SJSA1 (cell line): ENCODE measurements at places on chromosomes 3 and 15. TPM values are rescaled to one million over a fixed set of nuclear protein-coding genes. Genes with fewer than 3 reads are reported as not detected.

Gene MYZAP
- 0.72 TPM in 1 of 2 replicates, not detected in the other for total RNA-seq

GRCh38 chr15:33279613-33280205 is 31.1 kb upstream of the RYR3 start:
- H3K4me3 ChIP-seq, result no peak overlapping the region
- H3K27me3 ChIP-seq, result no peaks in the 10 kb centered on the region
- no peak for DNase-seq

DNA sequence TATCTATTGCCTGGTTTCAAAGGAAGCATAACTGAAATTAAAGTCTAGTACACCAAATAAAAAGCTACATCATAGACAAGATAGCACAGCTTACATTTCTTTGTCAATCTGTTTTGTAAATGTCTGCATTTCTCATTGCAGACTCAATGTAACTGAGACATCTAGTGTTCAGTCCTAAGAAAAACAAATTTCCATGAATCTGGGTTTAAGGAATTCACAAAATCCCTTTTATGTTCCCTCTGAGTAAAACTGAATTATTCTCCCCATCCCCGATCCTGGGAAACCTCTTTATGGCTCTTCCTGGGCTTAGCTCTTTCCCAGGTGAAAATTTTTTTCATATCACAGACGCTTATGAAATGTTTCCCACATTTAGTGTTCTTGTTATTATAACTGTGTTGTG is 21.6 kb upstream of the RASA2 start:
- peaks cover 5% of the 10 kb centered on the region; the same call in 1 of the 2 replicates for H3K4me1 ChIP-seq
- H3K36me3 ChIP-seq, result no peaks in the 10 kb centered on the region
- no peak overlapping the region for H3K4me3 ChIP-seq

GRCh38 chr3:161989012-161989411 is 492.4 kb downstream of the OTOL1 start:
- H3K36me3 ChIP-seq, result no peaks in the 10 kb centered on the region
- no peak for DNase-seq
- H3K27me3 ChIP-seq, result no peaks in the 10 kb centered on the region
- H3K4me1 ChIP-seq, result no peaks in the 10 kb centered on the region

GRCh38 chr3:108985844-108986243 is 32.2 kb upstream of the GUCA1C start:
- no peaks in the 10 kb centered on the region for H3K27me3 ChIP-seq
- no peak overlapping the region for H3K27ac ChIP-seq
- no peaks in the 10 kb centered on the region for H3K36me3 ChIP-seq

GRCh38 chr3:120331076-120331475 is 18.1 kb downstream of the LRRC58 start:
- H3K27ac ChIP-seq, result no peak overlapping the region
- no peaks in the 10 kb centered on the region; the same call in 1 of the 2 replicates for H3K4me1 ChIP-seq
- H3K36me3 ChIP-seq, result peaks cover 38% of the 10 kb centered on the region
- H3K4me3 ChIP-seq, result no peak overlapping the region

DNA sequence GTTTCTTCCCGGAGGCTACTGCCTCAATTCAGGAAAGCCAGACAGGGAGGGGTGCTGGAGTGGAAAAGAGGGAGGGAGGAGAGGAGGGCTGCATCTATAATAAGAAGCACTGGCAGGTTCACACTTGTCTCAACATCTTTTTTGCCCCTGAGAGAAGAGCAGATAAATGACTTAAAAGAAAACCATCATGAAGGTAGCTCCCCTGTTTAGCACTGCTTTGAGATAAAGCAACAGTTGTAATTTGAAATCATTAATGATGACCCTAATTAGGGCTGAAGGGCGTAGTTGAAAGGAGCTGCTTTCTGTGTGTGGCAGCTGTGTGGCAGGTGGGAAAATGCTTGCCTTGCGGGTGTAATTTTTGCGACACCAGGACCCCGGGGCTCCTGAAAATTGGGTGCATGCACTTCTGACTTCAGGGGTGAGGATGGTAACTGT is 222.8 kb upstream of the IL12A start:
- peak overlapping the region; percentile 88 for H3K27ac ChIP-seq
- peak overlapping the region; percentile 70 for H3K4me3 ChIP-seq
- H3K36me3 ChIP-seq, result peaks cover 46% of the 10 kb centered on the region

Gene TRAK1
- total RNA-seq, result 8.1 and 15.4 TPM in 2 replicates

Gene CLRN1
- not detected in 2 replicates for total RNA-seq

Gene CACNA2D2
- not detected in 2 replicates for total RNA-seq

GRCh38 chr3:114418724-114419543 is 125.1 kb downstream of the TIGIT start:
- H3K27me3 ChIP-seq, result no peaks in the 10 kb centered on the region
- H3K4me3 ChIP-seq, result no peak overlapping the region
- peak; percentile 63 for DNase-seq
- no peaks in the 10 kb centered on the region for H3K36me3 ChIP-seq
- H3K4me1 ChIP-seq, result peaks cover 44% of the 10 kb centered on the region

Gene DUOX1
- not detected in 2 replicates for total RNA-seq

Gene EIF2A
- total RNA-seq, result 76.2 and 95.2 TPM in 2 replicates

Gene ASB14
- not detected in 2 replicates for total RNA-seq

- H3K27ac ChIP-seq, result no peak overlapping the region
- peaks cover 9% of the 10 kb centered on the region; the same call in 1 of the 2 replicates for H3K36me3 ChIP-seq
- H3K4me1 ChIP-seq, result peaks cover 13% of the 10 kb centered on the region
- no peak overlapping the region for H3K4me3 ChIP-seq
- no peak for DNase-seq
Observed at GRCh38 chr15:55823191-55823670, 80.3 kb upstream of the PRTG start.

DNA sequence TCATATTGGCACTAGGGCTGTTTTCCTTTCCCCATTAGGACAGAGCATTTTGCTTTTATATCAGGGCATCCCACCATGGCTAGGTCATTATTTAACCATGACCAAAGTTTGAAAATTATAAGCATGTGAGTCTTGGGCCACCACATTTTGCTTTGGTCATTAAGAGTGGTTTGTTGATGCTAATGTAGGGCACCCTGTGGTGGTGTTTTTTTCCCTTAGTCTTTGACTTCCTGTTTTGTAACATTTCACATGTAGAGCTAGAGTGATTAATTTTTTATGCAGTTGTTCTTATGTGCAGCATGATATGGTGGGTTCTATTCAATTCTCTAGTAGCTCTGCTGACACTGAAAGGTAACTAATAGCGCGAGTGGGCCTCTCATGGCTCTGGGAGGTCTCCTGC is 249.6 kb upstream of the ROBO1 start:
- H3K27me3 ChIP-seq, result no peaks in the 10 kb centered on the region
- H3K36me3 ChIP-seq, result no peaks in the 10 kb centered on the region
- peaks cover 14% of the 10 kb centered on the region for H3K4me1 ChIP-seq
- H3K27ac ChIP-seq, result no peak overlapping the region

- no peaks in the 10 kb centered on the region for H3K36me3 ChIP-seq
- H3K27me3 ChIP-seq, result no peaks in the 10 kb centered on the region
- H3K4me1 ChIP-seq, result no peaks in the 10 kb centered on the region
- no peak overlapping the region for H3K4me3 ChIP-seq
- no peak overlapping the region for H3K27ac ChIP-seq
- no peak for DNase-seq
Observed at GRCh38 chr3:124504332-124505059, 225.8 kb upstream of the UMPS start.

- no peaks in the 10 kb centered on the region for H3K36me3 ChIP-seq
- H3K27ac ChIP-seq, result peak overlapping the region; percentile 16
- peaks cover 13% of the 10 kb centered on the region for H3K4me1 ChIP-seq
- H3K4me3 ChIP-seq, result no peak overlapping the region
Observed at GRCh38 chr3:148643389-148643840, 54.3 kb upstream of the AGTR1 start.

DNA sequence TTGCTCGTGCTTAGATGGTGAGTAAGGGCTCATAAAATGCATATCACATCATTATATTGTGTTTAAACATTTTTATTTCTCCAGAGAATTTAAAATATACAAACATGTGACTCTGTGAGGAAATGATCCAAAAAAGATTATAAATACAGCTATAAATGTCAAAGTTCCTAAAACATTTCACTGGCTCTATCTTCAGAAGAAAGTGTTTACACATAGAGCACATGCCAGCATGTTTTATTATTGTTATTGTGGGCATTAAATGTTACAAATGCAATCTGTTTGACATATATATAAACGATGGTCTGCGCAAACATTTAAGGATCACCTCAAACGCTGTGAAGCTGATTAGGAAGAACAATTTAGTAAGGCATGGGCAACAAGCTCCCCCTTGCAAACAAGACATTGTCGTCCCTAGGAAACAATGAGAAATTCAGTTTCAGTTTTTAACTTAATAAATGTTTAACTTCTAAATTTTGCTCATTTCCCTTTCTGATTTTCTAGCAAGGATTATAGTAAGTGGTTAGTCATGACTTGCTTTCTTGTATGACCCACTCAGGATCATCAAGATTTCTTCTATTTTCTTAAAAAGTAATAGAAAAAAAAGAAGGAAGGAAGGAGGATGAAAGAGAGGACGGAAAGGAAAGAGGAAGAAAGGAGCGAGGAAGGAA is 207.5 kb downstream of the SATB1 start:
- no peaks in the 10 kb centered on the region for H3K36me3 ChIP-seq

DNA sequence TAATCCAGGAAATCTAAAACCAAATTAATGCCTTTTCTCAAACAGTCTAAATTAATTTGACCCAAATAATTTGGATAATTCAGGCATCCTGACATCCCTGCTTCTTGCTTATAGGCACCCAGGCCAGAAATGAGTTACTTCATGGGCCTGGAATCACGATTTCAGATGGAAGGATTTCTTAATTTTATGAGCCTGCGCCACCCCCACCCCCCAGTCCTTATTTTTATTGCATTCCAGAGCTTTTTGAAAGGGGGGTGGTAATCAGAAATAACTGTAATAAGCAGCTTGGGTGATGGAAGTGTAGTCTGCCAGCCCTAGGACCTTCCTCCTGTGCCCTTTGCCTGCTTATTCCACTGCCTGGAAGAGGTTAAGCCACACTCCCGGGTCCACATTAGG is 1.3 kb downstream of the AP2M1 start:
- peaks cover 70% of the 10 kb centered on the region for H3K4me1 ChIP-seq
- H3K27me3 ChIP-seq, result no peaks in the 10 kb centered on the region
- peak overlapping the region; percentile 88 for H3K4me3 ChIP-seq

DNA sequence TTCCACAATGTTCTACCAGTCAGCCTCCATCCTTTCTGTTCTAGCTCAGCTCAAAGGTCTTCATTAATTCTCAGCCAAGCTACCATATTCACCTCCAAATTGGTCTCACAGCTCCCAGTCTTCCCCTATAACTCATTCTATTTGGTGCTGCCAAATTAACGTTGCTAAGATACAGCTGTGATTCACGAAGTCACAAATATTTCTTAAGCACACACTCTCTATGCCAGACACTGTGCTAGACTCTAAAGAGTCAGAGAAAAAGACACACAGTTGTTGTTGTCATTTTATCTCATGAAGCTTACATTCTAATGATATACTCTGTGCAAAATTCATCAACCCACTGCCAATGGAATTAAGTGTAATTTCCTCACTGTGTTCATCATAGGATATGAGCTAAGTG is 102.8 kb downstream of the FRMD5 start:
- H3K4me3 ChIP-seq, result no peak overlapping the region
- H3K36me3 ChIP-seq, result no peaks in the 10 kb centered on the region
- no peak for DNase-seq
- no peak overlapping the region for H3K27ac ChIP-seq

DNA sequence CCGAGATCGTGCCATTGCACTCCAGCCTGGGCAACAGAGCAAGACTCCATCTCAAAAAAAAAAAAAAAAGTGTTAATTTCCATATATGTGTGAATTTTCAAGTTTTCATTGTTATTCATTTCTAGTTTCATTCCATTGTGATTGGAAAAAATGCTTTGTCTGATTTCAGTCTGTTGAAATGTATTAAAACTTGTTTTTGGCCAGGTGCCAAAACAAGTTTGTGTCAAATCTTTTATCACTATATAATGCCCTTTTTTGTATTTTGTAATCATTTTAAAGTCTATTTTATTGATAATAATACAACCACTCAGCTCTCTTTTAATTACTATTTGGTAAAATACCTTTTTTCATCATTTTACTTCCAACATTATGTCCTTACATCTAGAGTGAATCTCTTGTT is 42.5 kb downstream of the TFRC start:
- H3K4me3 ChIP-seq, result no peak overlapping the region
- no peak for DNase-seq
- no peaks in the 10 kb centered on the region for H3K27me3 ChIP-seq
- no peaks in the 10 kb centered on the region for H3K4me1 ChIP-seq
- no peaks in the 10 kb centered on the region for H3K36me3 ChIP-seq

Gene SETD2
- 18.9 and 22.7 TPM in 2 replicates for total RNA-seq

GRCh38 chr3:49132437-49133225 is at the start of gene LAMB2:
TSS of gene LAMB2 (minus strand) at chr3:49133050. CDS start at chr3:49132867, 183 bp downstream.
- peak; percentile 89 for DNase-seq
- peak within 1 kb of the TSS; percentile 56 for H3K4me3 ChIP-seq
- H3K36me3 ChIP-seq, result peaks cover 45% of the 10 kb centered on the region
- peak within 1 kb of the TSS; percentile 88 for H3K27ac ChIP-seq
- no peaks in the 10 kb centered on the region for H3K27me3 ChIP-seq

GRCh38 chr15:45101749-45102148 is 12.2 kb downstream of the DUOX2 start:
- no peak for DNase-seq
- H3K4me1 ChIP-seq, result no peaks in the 10 kb centered on the region
- no peaks in the 10 kb centered on the region for H3K36me3 ChIP-seq
- no peak overlapping the region for H3K27ac ChIP-seq

Gene SAMD7
- not detected in 2 replicates for total RNA-seq

Gene FSTL1
- total RNA-seq, result 1,346 and 1,532 TPM in 2 replicates

DNA sequence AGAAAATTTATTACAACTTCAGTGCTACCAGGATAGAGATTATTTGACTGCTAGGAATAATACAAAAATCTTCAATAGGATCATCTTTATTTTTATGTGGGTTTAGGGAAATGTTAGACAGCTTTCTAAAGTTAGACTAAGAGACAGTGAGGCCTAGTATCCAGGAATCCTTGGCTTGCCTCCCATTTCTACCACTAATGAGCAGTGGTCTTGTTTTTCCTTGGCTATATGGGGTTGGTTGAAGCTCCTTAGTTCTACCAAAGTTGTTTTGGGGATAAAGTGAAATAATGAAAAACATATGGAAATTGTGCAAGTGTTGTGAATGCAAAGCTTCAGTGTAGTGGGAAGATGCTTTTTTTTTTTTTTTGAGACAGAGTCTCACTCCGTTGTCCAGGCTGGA is 16.8 kb downstream of the AP4E1 start:
- no peak overlapping the region for H3K27ac ChIP-seq
- peaks cover 51% of the 10 kb centered on the region for H3K36me3 ChIP-seq
- H3K27me3 ChIP-seq, result no peaks in the 10 kb centered on the region
- no peak overlapping the region for H3K4me3 ChIP-seq
- no peak for DNase-seq
- no peaks in the 10 kb centered on the region for H3K4me1 ChIP-seq

Gene SSUH2
- total RNA-seq, result 0.11 TPM in 1 of 2 replicates, not detected in the other

Gene IMPG2
- total RNA-seq, result 0.05 and 0.09 TPM in 2 replicates

Gene CHAC1
- total RNA-seq, result 1.6 and 1.9 TPM in 2 replicates
